ENCODE measurements at places on chromosomes 3 and 15.

GRCh38 chr3:134013280-134013679 is 16.4 kb downstream of the SLCO2A1 start:
- no peak for DNase-seq

DNA sequence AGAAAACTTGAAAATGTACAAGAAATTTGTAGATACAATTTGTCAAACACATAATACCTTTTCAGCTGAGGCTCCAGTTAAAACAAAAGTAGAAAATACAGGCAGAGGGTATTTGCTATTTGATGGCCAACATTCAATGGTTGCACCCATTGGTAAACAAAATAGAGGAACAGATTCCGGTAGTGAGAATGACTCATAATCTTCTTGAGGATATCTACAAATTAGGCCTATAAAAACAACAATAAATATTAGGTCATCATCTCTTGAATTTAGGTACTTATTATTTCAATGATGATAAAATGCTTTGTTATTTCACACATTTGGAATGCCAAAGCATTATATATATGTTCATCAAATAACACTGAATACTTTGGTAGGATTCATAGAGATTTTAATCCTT is 53.4 kb downstream of the DENND4A start:
- peak; percentile 16 for DNase-seq

GRCh38 chr3:100157685-100158084 is 43.4 kb upstream of the FILIP1L start:
- DNase-seq: no peak

DNA sequence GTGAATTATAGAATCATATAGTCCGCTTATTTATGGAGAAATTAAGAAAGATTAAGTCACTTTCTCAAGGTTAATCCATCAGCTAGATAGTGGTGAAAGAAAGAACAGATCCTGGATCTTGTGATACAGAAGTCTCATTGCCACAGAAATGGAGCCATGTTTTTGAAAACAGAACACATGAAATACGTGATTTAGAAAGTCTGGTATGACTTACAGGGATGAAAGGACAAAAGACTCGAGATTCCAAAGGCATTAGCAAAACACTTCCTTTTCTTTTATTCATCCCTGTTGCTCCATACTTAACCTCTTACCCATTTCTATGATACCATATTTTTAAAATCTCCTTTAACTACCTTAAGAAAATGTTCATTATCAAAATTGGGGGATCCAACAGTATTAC is 40.0 kb upstream of the TEX9 start:
- peak; percentile 53 for DNase-seq

DNA sequence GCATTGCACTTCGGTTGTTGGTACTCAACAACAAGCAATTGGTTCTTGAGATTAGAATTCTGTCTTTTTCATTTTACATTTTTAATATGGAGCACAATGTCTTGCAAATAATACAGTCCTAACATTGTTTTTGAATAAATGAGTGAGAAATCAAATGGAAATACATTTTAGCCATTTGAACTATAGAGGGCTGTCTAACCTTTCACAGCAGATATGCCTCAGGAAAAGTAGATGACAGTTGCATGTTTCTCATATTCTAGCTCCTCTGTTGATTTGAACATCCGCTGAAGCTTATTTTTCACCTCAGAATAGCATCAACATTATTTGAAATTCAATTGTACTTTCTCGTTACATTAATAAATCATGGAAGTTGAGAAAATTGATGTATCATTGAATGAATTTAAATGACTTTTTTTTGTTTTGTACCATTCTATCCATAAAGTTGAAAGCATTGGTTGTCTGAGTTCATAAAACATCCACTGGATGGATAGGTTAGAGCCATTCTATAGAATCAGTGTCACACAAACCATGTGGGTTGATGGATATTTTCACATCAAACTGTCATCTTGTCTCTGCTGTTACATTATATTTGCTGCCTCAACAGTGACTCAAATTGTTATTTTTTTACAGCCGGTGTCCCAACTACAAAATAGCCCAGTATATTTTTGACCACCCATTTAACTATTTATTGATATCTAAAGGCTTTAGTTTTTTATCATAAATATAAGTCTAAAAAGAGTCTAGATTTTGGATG is 928.3 kb downstream of the NSUN3 start:
- DNase-seq: no peak

- no peak for DNase-seq
Measured at GRCh38 chr15:26945046-26945445, 25.9 kb upstream of the GABRG3 start.

DNA sequence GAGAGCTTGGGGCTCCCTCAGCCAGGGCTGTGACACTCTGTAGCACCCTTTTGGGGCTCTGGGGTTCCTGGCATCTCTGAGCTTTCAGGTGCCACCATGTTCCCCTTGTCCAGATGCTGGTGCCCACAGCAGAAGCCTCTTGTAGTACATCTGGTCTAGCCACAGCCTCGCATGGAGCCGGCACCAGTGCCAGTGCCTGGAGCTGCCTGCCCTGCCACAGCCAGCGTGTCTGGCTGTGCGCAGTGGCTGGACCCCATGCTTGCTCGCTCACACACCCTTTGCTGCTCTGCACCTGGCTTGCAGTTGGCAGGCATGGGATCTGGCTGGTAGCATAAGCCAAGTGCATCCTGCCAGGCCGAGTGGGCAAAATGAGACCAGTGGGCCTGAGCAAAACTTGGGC is 744.8 kb upstream of the GBE1 start:
- no peak for DNase-seq

GRCh38 chr3:127088511-127089351 is 104.2 kb upstream of the PRR23E start:
- no peak for DNase-seq

- DNase-seq: no peak
Measured at GRCh38 chr3:119834754-119835370, 53.0 kb downstream of the NR1I2 start.

- peak; percentile 25 for DNase-seq
Measured at GRCh38 chr3:179837374-179837773, 184.5 kb downstream of the USP13 start.

DNA sequence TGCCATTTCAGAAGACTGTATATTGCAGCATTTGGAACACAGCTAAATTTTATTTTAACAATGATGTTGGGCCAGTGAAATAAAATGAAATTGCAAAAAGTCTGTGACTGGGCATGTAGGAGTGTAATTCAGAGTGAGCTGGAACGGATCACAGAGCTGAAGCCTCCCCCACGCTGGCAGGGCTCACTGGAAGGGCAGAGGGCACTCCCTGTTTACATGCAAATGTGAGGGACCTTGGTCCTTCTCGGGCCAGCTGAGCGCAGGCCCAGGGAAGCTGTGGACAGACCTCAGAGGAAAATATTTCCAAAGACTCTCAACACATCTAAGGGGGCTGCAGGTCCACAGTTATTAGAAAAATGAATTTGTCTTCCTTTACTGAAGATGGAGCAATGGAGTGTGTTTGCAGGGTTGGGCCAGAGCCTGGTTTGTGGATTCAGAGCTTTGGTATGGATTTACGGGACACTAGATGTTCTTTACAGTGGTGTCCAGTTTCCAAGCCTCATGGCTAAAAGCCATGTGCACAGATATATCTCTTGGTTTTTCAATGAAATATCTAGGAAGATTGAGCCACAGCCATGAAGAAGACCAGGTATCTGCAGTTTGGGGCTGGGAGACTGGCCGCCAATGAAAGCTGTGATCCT is 32.0 kb downstream of the TRPM1 start:
- DNase-seq: peak; percentile 64

- no peak for DNase-seq
Measured at GRCh38 chr3:134093956-134094355, 64.2 kb upstream of the SLCO2A1 start.

- peak; percentile 57 for DNase-seq
Measured at GRCh38 chr15:41967506-41968206, 4.7 kb downstream of the EHD4 start.

Measured in fibroblast of mammary gland (primary cell).